NCI-H526 (cell line): ENCODE measurements at places on chromosomes 6 and 20.
A peak's percentile ranks its signal among the peaks of the same experiment; 100 is the strongest.

DNA sequence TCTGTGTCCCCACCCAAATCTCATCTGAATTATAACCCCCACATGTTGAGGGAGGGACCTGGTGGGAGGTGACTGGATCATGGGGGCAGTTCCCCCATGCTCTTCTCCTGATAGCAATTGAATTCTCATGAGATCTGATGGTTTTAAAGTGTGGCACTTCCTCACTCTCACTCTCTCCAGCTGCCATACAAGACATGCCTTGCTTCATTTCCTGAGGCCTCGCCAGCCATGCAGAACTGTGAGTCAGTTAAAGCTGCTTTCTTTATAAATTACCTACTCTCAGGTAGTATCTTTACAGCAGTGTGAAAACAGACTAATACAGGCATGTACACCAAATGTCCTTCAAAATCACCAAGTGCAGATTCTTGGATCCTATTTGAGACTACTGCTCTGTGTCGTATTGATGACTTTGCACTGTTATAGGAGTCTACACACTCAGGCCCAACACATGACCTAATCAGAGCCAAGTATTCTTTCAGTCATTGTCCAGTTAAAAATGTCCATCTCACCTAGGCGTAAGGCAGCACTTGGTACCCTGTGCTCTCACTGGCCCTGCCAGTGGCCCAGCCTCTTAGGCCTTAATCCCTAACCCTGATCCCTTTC is 52.8 kb upstream of the UST start:
- DNase-seq: no peak

DNA sequence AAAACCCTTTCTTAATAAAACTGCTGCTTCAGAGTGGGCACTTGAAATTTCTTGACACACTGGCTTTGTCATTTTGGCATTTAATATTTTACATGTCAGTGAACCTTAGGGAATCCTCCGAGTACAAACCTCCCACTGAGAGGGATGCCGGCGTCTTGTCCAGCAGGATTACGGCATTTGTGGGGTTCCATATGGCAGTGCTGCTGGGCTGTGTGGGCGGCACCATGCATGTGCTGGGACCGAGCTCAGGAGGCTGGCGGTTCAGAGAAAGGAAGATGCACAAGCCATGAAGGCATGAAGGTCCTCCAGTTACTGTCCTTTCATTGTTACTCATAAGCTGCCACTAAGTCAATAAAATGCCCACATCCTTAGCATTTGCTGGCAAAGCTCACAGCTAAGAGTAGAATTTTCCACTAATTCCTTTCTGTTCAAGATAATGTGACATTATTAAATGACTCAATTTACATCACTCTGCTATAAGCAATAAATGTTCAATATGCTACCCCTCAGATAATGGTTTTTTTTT is 61.4 kb downstream of the LY86 start:
- DNase-seq: no peak

GRCh38 chr6:56146086-56146485 is 101.3 kb downstream of the COL21A1 start:
- no peak for DNase-seq

- DNase-seq: no peak
Observed at GRCh38 chr6:73857341-73857890, 161.4 kb downstream of the CD109 start.

DNA sequence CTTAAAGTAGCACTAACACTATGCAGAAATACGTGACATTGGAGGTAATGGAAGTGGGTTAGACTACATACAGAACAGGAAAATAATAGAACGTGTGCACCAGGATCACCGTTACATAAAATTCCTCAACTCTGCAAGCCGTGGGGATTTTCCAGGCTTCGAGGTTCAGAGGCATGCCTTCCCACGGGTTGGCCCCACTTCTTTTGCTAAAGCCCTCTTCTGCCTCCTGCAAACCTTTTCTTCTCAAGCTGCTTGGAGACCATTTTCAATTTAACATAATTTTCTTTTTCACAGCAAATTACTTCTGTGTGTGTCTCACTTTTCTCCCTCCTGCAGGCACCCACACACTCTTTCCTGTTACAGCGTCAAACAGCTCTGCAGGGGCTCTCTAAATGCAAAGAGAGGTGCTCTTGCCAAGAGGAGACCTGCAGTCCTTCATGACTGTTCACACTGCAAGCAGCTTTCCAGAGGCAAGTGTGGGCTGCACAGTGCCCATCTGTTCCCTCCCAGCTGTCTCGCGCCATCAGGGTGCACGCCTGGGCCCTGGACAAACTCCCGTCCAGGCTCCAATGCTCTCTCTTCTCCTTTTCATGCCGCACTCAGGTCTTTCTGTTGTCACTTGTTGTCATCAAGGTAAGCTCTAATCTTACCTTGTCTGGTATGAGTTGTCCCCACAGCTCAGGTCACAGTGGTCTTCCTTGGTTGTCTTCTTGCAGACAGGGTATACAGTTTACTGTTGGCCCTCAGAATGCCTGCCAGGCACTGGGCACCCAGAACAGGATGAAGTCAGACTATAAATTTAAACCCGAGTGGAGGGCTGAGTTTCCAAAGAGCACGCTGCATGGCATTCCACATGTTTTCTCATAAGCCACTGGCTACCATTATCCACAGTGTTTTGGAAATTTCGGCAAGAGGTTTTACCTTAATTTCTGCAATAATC is 164.8 kb upstream of the GGTLC1 start:
- DNase-seq: no peak

DNA sequence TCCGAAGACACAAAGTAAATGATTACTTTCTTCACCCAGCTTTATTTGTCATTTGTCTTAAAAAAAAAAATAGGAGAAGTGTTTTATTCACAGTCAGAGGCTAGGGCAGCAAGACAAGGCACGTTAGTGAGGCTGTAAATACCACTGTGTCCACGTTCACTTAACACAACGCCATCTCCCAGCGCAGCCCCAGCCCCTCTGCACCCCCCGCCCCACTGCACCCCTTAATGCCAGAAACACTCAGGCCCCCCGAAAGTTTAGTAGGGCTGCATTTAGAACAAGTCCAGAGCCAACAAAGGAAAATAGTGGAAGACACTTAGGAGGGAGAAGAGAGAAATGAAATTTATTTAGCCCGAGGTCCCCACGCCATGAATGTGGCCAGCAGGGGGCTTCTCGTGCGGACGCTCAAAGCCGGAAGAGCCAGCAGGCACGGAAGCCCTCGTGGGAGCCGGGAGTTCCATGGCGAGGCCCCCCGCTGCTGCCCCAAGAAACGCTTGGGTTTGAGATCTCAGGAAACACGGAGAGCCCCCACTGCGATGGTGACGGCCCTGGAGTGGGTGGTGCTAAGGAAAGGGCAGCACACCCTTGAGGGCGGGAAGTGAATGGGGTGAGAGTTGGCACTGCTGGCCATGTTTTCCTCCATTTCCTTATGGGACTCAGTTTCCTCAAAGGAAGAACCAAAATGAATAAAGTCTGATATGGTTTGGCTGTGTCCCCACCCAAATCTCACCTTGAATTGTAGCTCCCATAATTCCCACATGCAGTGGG is 50.2 kb downstream of the IYD start:
- peak; percentile 72 for DNase-seq

GRCh38 chr20:19947611-19948264 is 69.4 kb upstream of the NAA20 start:
- no peak for DNase-seq

DNA sequence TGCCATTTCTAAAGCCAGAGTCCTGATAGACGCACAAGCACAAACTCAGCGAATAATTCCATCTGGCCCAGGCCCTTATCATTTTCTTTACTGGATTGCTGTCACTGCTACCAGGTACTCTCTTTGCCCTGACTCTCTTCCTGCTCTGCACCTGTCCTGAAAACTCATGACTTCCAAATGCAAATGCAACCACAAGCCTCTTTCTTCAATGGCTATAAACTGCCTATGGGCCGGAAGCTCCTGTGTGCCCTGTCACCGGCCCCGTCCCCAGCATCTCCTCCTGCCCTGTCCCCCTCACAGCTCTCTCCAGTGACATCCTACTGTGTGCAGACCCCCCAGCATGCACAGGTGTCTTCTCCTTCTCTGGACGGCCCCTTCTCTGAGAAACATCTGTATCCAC is 302.6 kb downstream of the GMDS start:
- peak; percentile 80 for DNase-seq

DNA sequence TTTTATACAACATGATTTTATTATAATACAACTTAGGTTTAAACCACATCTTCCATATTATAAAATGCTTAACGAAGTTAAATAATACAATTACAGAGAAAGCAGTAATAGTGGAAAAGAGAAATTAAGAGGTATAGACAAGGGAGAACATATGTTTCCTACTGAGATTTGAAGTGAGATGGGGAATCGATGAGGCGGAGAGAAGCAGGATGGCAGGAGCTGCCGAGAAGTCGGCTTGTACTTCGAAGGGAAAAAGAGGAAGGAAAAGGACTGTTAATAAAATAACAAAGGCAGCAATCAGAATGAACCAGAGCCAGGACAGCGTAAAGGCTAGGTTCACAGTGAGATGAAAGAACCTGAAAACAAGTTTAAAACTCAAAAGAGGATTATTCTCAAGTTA is 15.4 kb downstream of the FBXL4 start:
- no peak for DNase-seq

DNA sequence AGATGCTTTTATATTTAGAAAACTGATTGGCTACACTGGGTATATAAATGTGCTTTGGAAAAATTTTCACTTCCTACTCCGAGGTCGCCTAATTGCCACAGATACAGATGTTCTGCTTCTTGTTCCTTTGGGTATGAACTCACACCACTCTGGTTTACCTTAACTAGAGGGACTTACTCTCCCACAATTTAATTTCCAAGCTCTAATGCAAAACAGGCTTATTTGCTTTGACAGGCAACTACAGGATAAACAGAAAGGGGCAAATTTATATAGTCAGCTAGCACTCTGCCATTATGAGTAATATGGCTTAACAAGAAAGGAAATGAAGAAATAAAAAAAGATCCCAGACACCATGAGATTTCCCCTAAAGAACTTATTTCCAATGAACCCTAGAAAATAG is 156.9 kb upstream of the ZFP64 start:
- DNase-seq: no peak

- no peak for DNase-seq
Observed at GRCh38 chr20:1983301-1983700, 10.6 kb downstream of the PDYN start.

DNA sequence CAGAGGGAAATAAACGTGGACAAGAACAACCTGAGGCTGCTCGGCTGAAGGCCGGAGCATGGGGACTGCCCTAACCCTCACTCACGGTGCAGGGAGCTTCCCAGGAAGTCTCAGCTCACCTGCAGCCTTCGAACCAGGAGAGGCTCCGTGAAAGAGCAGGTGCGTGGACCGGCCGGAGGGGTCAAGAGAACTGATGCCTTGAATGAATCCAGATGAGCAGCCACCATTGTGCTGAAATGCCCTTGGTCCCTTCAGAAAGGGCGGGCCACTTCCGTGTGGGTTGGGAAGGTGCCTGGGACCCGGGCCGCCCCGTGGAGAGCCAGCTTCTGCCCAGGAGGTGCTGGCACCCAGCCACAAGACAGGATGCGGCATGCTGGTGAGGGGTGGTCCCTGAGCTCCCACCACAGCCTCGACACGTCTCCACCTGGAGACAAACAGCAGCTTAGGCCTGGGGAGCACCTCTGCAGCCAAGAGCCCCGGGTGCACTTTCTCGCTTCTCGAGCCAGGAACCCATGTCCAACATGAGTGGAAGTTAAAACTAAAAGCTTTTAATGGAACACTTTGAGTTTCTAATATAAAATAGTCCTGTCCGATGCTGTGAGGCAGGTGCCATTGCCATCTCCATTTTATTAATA is 83.5 kb downstream of the TTLL2 start:
- no peak for DNase-seq

DNA sequence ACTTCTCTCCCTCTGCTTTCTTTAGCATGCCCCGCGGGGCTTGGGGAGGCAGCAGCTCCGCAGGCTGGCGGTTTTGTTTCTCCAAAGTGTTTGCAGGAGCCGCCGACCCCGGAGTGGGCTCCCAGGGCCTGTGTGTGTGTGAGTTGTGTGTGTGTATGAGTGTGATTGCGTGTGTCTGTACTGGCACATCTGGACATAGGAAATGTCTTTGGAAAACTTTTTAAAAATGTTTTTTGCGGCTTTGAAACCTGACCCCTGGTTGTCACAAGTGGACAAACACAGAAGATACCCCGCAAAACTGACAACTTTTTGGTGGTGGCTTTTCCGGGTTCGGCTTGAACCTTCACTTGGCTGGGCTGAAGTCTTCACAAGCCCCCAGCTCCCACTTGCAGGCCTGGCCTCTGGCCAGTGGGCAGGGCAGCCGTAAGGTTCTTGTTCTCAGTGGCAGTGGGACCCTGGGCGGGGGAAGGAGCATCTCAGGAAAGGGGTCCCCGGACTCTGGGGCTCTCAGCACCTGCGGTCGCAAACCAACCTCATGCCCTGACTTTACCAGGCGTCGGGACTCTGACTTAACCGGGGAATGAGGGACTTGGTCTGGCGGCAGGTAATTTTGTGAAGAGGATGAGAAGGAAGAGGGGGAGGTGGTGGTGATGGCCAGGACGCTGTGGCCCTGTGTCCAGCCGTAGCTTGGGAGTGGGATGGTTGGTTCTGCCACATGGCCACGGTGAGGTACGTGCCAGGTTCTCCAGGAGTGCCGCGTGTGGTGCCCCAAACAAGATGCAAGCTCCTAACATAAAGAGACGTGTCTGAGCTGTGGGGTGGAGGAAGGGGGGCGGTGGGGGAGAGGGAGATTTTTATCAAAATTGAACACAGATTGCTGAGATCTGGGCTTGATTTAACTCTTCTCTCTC is 619 bp downstream of the DAAM2 start:
- no peak for DNase-seq
